ENCODE measurements at places on chromosomes 13 and 19.

- no peak for DNase-seq
These were observed 2.7 kb downstream of the SMAD9 start for GRCh38 chr13:36917311-36917710.

DNA sequence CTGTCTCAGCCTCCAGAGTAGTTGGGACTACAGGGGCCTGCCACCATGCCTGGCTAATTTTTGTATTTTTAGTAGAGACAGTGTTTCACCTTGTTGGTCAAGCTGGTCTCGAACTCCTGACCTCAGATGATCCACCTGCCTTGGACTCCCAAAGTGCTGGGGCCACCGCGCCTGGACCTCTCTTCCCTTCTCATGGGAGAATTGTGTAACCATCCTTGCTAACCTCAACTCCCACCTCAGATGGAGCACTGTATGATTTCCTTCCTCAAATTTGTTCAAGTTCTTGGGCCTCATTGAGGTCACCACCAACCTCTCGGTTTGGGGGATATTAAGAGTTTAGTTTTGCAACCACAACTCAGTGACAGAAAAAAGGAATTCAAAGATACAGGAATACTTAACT lies 10.7 kb downstream of the LILRA5 start:
- no peak for DNase-seq

- no peak for DNase-seq
These were observed 28.5 kb downstream of the CRYL1 start for GRCh38 chr13:20497006-20497775.

DNA sequence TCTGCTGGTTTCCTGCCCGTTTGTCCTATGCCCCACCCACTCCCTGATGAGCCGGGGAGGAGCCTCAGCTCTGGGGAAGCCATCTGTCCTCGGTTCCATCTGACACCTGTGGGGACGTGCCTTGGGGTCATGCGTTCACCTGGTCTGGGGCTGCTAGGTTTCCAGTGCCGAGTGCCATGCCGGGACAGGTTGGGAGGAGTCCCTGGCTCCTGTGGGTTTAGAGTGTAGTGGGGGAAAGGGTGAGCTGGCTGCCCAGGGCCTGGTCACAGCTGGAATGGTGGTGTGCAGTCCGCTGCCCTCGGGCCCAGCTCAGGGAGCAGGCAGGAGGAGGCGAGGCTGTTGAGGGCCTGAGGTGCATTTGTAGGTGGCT lies 2.5 kb downstream of the KDM4B start:
- no peak for DNase-seq

GRCh38 chr13:42814868-42815267 lies 33.5 kb downstream of the FAM216B start:
- no peak for DNase-seq

GRCh38 chr19:34733266-34733745 lies 737 bp upstream of the ZNF181 start:
- peak; percentile 30 for DNase-seq

GRCh38 chr19:58166708-58167280 lies 16.1 kb upstream of the ZNF274 start:
- DNase-seq: no peak

DNA sequence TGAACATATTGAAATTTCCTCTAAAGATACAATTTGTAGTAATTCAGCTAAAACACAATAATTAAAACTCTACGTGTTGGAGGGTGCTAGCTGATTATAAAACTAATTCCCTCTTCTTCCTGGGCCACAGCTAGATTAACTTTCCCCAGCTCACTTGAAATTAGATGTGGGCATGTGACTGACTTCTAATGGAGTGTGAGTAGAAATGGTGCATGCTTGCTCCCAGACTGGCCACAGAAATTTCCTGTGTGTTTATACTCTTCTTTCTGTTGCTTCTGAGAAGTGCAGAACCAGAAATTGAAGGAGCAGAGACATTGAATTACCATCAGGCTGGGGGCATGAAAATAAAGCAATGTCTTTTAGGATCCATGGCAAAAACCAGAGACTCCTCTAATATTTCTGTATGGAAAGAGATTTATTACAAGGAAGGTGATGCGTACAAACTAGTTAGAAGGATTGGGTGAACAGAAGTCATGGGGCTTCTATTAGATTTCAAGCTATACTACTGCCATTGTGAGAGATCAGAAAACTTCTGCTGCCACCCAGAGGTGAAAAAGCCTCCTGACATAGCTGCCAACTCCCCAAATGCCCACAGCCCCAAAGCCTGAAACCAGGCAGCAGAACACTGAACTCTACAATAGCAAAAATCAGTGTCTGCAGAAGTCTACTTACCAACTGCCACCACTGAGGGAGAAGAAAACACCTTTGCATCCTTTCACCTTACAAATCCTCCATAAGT lies 379.2 kb upstream of the MIR17HG start:
- no peak for DNase-seq

DNA sequence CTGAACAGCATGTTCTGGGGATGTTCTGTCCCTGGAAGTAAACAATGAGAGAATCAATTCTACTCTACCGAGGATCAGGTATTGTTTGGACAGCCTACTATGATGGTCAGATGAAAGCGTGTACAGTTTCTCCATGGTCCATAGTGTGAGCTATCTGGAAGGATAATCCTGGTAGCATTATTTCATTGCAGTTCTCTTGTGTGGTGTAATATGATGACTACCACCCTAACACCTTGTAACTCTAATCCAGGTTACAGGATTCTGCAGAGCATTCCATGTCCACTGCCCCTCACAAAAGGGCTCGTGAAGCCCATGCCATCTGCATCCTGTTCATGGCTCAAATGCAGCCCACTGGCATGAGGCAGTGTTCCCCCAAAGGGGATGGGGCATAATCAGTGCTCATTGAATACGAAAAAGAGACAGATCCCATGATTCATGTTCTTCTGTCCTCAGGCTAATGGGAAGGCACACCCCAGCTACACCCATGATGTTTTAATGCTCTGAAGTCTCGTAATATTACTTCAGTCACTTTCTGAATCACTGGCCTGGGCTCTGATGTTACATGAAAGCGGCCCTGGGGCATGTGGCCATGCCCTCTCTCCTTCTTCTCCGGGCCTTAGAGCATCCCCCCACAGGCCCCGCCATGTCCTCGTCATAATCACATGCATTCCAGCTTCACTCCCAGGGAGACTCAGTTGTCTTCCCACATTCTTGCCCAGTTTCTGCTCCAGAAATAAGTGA lies 68.4 kb downstream of the HSPH1 start:
- DNase-seq: no peak

DNA sequence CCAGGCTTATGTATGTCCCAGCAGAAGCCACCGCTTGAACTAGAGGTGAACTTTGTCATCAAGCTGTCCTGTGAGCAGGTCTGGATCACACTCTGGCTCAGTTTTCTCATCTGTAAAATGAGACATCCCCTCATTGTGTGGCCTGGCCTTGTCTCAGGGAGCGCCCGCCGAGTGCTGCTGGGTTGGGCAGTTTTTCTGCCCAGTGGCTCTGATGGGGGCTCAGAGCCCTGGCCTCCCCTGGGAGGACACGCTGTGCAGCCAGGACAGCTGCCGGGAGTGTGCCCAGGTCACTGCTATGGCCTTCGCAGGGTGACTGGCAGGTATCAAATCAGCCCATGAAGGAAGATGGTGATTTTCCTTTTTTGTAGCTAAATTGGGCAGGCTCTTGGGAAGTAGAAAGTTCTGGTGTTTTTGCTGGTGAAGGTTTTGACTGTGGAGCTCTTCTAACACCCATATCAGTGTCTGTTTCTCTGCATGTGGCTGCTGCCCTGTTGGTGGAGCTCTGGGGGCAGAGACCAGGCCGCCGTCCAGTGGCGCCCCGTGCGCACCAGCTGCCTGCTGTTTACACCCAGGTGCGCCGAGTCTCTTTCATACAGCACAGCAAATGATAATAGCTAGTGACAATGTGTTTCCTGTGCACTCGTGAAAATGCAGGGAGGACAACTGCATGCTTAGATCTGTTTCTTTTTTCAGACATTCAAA lies 40.8 kb downstream of the SLC7A9 start:
- no peak for DNase-seq

DNA sequence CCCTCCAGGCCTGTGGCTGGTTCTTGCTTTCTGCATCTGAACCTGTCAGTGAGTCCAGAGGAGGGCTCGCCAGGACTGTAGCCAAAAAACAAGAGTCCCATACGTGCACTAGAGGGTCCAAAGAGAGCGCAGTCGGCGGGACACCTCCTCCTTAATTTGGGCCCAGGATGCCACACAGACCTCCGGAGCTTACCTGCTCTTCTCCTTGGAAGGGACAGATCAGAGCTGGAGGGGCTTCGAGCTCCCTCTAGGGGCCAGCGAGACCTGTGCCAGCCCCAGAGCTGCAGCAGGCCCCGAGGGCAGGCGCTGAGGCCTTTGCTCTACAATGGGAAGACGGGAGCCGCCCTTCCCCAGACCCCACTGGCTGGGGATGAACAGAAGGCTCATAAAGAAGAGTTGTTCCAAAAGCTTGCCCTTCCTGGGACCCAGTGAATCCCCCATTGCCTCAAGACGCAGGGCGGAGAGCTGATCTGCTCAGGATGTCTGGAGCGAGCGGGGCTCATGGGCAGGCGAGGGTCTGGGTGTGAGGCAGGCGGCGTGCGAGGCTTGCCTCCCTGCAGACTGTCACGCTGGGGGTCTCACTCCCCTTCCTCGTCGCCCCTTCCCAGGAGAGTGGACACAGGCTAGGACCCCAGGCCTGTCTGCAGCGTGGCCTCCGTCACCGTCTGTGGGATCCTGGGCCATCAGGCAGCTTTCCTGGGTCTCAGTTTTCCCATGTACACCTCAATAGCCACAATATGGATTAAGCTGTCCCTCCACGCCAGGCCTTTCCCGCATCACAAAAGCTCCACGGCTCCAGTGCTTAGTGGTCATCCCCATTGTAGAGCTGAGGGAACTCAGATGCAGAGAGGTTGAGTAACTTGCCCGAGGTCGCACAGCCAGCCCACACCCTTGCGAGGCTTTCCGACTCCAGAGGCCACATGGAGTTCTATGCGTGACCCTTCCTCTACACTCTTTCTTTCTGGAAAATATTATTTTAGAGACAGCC lies 46.9 kb upstream of the VSTM2B start:
- DNase-seq: no peak

- no peak for DNase-seq
These were observed 134.9 kb downstream of the RAP2A start for GRCh38 chr13:97568850-97569249.

DNA sequence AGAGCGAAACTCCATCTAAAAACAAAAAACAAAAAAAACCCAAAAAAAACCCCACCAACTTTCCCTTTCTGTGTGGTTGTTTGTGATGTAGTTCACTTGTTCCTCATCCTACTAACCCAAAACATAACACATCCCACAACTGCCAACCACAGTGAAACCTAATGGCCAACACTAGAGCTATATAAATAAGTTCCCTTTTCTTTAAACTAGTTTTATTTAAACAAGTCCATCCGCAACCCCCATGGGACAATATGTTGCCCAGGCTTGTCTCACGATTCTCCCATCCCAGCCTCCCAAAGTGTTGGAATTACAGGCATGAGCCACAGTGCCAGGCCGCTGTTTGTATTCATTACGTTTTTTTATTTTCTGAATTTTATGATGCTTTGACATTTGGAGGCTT lies 71.2 kb upstream of the ADGRE5 start:
- DNase-seq: no peak

DNA sequence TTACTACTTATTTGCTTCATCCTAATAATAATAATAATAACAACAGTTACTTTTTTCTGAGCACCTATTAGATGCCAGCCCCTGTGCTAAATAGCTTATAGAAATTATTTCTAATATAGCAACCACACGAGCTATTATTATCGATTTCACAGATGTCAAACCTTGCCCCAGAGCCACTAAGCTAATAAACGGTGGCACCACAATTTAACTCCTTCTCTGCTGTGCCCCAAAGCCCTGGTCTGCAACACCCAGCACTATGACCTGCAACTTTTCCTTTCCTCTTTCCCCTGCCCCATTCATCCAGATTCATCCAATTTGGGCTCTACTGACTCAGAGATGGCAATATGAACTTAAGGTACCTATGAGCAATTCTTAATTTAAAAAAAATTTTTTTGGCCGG lies 6.4 kb downstream of the RFX2 start:
- DNase-seq: no peak

GRCh38 chr13:83057119-83057518 lies 825.2 kb downstream of the SLITRK1 start:
- no peak for DNase-seq

GRCh38 chr19:40322951-40323615 lies 25.1 kb downstream of the C19orf47 start:
- no peak for DNase-seq

- no peak for DNase-seq
These were observed 170.0 kb downstream of the COL4A1 start for GRCh38 chr13:110136660-110137585.

Measured in stimulated activated CD4-positive, alpha-beta T cell treated with anti-CD3 and anti-CD28 coated beads, Interleukin-12 subunit alpha, Interleukin-12 subunit beta, amount 100 ng/mL, for 48 hours (primary cell).